Renal cortex interstitium (tissue), 15 donors: ENCODE measurements at places on chromosomes 5 and 9.

- no peak for DNase-seq
These were observed 443.6 kb downstream of the HCN1 start for GRCh38 chr5:45252541-45252940.

- DNase-seq = peak; percentile 61
These were observed at the start of gene GALNT10 for GRCh38 chr5:154190595-154191304. TSS of gene GALNT10 (plus strand) at chr5:154190733. CDS start at chr5:154190867, 134 bp downstream.

DNA sequence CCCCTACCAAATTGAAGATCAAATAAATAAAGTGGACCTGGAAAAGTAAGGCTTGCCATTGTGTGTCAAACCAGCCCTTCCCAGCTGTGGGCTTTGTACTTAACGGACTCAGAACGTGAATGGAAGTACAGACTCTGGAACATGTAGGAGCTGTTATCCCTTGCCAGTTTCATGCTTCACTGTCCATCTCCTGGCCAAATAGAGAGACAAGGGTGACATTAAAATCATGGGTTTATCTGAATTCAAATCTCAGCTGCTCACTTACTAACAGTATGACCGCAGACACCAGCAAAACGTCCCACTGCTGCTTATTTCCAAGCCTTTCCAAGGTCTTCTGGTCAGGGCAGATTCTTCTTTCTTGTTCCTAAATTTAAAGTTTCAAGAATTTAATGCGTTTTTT, 52.2 kb downstream of the EXOSC2 start:
- no peak for DNase-seq

DNA sequence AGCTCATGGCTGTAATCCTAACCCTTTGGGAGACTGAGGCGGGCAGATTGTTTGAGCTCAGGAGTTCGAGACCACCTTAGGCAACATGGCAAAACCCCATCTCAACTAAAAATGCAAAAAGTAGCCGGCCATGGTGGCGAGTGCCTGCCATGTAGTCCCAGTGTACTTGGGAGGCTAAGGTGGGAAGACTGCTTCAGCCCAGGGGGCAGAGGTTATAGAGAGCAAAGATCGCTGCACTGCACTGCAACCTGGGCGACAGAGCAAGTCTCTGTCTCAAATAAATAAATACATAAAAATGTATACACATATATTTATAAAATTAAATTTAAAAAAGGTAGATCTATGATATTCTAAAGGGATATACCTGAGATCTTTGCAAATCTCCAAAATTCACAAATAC, 19.4 kb downstream of the ZBTB5 start:
- DNase-seq = no peak

DNA sequence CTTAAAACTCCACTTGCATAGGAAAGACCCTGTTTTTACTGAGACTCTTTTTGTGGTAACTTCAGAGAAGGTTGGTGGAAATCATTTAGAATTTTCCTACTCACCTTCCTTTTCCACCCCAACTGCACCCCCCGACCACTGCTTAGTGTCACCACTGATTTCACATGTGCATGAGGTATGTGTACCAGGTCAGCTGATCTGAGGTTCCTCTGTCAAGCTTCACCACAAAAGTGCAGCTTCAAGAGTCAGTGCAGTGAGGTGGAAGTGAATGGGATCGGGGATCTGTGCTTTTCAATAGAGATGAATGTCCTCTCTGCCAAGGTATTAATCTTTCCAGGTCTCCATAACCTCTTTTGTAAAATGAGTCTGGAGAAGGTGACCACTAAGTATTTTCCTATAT, 260.5 kb upstream of the WWC1 start:
- DNase-seq = no peak

DNA sequence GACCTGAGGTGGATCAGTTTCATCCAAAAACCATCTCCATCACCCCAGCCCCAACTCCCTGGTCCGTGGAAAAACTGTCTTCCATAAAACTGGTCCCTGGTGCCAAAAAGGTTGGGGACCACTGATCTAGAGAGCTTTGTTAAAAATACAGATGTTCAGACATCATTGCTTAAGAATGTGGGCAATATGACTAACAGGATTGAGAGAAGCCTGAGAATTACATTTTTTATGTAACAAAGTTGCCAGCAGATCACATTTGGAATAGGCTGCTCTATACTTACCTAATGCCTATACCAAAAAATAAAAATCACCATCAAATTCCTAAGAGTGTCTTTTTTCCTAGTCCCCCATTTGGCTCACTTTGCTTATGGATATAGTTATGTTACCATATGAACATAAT, 143.3 kb downstream of the RAPGEF6 start:
- DNase-seq = no peak

- no peak for DNase-seq
These were observed 5.3 kb downstream of the GAPT start for GRCh38 chr5:58496488-58496887.

DNA sequence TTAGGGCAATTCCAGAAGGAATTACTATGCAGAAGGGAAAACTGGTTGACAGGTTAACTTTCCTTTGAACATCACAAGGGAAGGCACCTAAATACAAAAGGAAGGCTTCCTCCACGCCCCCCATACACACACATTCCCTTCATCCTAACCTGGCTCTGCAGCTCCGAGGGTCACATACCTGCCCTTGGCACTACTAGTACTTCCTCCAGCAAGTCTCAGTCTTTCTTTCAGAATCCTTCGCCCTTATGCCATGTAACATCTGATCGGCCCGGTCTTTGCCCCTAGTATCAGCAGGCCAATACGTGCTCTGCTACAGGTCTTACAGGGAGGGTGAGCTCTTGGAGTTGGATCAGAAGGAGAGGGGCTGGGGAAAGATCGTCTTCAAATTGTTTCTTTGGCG, 1.6 kb upstream of the MARCHF6 start:
- no peak for DNase-seq

DNA sequence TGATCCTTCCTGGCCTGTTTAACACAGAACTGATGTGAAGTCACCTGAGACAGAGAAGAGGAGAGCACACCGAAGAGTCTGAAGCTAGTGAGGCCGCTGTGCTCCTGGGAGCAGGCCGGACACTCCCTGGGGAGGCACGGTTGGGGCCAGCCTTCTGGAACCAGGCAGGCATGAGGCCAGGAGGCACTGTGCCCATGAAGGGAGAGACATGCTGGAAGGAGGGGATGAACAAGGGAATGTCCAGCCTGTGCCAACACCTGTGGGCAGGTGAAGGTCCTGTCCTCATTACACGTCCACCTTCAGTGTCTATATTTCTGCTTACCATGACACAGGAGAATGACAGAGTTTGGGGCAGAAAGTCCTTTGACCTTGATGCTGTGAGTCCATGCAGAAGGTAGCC, 183.8 kb upstream of the S1PR3 start:
- no peak for DNase-seq

DNA sequence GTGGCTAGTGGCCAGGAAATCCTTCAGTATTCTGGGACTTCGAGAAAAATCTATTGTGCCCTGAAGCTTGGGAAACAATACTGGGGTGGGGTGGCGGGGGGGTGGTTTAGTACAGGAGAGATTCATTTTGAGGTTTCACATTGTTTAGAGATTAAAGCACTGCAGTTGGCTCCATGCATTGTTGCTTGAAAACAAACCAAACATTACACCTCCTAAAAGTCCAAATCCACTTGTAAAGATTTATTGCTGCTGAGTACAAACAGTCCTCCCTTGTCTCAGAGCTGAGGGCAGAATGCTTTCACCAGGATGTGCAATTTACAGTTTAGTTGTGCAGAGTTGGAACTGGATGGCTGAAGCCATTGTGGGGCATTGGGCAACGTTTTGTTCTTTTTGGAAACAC, 49.4 kb downstream of the GGTA1 start:
- peak; percentile 33 for DNase-seq

- DNase-seq = no peak
These were observed 12.4 kb upstream of the TMC1 start for GRCh38 chr9:72509053-72509452.

GRCh38 chr5:15371184-15371583, 128.8 kb upstream of the FBXL7 start:
- DNase-seq = no peak

DNA sequence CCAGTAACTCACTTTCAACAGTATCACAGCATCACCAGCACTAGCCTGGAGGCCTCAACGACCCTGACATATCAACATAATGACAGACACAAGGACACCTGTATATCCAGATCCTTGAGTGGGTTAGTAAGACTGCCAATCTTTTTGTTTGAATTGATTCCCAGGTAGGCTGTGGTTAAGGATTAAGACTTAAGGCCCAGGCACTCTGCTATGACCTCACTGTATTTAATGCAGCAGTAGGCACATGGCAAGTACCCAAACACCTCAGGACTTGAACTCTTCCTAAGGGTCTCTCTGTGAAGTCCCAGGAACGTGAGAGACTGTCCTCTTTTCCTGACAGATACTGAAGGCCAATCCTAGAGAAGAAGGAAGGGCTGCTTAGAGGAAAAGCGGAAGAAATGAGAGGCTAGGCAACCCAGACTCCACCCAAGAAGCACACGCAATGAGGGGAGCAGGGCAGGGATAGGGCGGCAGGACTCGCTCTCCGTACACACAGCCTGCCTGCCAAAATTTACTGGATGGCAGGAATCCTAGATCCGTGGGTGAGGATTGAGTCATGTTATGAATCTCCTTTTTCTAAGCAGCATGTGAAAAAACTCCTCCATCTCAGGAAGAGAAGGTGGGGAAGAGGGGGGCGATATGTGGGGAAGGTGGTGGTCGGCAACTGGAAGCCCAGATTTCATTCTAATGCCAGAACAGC, 93.4 kb downstream of the SIL1 start:
- peak; percentile 21 for DNase-seq

DNA sequence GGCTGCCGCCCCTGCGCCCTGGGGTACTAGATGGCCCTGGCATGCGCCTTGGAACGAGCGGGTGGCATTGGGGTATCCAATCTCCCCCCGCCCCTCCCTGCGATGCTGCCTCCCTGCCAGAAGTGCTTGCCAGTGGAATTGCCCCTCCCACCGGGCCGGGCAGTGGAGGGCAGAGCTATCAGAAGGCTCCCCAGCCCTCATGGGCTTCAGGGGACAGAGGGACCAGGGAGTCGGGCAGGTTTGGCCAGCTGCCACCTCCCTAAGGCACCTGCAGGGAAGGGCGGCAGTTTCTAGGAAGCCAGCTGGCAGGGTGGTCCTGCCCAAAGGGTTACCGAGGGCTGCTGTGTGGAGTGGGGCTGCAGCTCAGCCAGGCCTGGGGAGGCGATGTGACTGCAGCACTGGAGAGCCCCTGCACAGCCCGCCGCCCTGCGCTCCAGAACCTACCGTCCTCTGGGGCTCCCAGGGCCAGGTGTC, 52.8 kb upstream of the EGFL7 start:
- no peak for DNase-seq

DNA sequence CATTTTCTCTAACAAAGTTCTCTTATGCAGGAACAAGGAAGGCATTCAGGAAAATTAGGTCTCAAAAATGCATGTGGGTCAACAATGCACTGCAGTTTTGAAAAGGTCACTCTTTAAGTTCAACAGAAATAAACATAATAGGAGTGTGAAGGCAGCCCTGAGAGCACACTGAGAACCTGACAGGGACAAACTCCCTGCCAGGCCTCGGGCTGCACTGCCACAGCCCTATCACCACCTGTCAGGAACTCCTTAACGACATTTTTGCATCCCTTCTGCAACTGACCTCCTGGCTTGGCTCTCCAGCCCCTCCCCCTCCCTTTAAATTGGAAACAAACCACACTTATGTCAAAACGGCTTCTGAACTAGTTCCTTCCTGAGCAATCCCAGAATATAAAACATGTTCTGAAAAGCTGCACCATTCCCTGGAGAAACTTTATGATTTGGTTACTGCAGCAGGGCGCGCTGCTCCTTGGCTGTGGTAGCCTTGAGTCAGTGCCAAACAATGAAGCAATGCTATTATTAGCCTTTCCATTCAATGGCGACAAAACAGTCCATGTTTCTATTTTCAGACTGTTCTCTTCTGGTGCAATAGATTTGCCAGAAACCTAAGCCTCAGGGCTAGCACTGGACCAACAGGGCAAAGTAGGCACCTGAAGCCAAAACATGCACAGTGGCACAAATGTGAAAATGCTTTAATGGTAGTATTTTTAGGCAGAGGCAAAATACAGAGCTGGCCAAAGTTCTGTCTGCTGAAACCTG, 160.1 kb upstream of the ZNF608 start:
- DNase-seq = no peak

DNA sequence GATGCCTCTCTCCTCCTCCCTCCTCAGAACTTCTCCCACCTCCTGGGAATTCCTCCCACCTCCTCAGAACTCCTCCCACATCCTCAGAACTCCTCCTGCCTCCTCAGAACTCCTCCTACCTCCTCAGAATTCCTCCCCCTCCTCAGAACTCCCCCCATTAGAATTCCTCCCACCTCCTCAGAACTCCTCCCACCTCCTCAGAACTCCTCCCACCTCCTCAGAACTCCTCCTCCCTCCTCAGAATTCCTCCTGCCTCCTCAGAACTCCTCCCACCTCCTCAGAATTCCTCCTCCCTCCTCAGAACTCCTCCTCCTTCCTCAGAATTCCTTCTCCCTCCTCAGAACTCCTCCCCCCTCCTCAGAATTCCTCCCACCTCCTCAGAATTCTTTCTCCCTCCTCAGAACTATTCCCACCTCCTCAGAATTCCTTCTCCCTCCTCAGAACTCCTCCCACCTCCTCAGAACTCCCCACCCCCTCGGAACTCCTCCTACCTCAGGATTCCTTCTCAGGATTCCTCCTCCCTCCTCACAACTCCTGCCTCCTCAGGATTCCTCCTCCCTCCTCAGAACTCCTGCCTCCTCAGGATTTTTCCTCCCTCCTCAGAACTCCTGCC, 23.9 kb downstream of the SLC46A2 start:
- no peak for DNase-seq

DNA sequence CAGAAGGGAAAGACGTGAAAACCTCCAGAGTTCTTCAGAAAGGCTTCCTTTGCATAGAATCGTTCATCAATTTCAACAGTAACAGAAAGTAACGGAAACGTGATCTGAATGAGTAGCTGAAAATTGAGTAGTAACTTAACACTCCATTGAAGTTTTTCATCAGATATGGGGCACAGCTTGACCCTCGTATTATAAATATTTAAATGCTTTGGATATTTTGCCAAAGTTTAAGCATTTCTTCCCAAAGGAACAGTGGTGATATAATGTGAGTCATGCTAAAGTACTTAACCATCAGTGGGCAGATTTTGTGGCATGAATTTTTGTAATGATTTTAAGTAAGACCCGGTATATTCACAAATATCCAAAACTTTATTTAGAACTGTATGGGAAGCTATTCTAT, 67.4 kb upstream of the ADAMTS19 start:
- DNase-seq = no peak

DNA sequence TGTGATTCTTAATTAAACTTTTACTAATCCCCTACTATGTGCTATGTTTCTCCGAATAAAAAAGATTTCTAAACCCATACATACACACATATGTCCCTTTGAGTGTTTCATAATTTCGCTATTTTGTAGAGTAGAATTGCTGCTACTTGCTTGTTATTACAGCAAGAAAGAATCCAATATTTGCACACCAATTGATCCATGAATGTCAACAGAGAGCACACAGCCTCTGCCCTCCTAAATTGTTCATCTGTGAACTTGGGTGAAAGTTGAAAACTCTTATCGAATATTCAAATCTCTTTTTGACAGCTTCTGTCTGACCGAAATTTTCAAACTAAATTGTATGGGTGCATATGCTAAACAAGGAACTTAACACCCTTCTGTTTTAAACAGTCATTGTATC, 83.4 kb upstream of the RASEF start:
- DNase-seq = no peak
